ENCODE measurements at places on chromosomes 6 and 20. TPM values are rescaled to one million over a fixed set of nuclear protein-coding genes. Genes with fewer than 3 reads are reported as not detected.
A peak's percentile ranks its signal among the peaks of the same experiment; 100 is the strongest.

SLC35D3 gene
- not detected for total RNA-seq

DPPA5 gene
- not detected for total RNA-seq

SLC22A2 gene
- not detected for total RNA-seq

BTN1A1 gene
- not detected for total RNA-seq

TTLL9 gene
- total RNA-seq = 1.3 TPM

MAP7 gene
- total RNA-seq = 24.5 TPM

GRCh38 chr6:150685860-150686259, 86.2 kb downstream of the PLEKHG1 start:
- peaks cover 37% of the 10 kb centered on the region for H3K4me1 ChIP-seq
- H3K4me3 ChIP-seq = no peak overlapping the region
- no peaks in the 10 kb centered on the region for H3K27me3 ChIP-seq
- H3K27ac ChIP-seq = no peak overlapping the region
- H3K36me3 ChIP-seq = no peaks in the 10 kb centered on the region

DNA sequence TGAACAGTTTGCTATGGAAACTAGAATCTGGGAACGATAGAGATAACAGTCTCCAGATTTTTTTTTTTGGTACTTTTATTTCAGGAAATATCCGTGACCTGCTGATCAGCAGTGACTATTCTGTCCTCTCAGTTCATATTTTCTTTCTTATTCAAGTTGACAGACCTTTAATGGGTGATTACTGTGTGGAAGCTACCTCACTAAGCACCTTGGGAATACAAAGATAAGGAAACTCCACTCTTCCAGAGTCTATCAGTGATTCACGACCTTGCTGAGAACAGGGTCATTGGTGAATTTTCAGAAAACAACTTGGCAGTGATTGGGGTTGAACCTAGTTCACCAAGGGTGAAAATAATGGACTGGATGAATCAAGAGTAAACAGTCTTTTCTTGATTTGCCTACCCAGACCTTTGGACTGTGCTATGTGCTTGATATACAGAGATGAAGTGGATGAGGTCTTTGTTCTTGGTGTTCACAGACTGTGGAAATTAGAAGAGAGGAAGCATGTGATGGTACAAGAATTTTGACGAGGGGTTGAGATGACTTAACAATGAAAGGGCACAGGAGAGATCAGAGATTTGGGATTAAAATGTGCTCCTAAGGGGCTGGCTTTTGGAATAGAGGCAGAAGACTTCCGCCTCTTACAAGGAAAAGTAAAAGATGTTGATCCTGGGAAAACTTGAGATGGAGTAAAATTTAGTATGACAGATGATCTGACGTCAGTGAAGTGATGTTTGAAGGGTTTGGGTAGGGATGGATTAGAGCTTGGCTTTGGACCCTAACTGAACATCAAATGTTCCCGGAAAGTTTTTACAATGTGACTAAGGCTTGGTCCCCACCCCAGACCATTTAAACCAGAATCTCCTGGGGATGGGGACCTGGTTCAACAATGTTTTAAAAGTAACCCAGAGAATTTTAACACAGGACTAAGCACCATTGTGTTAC, 1.2 kb downstream of the KAT14 start:
- H3K36me3 ChIP-seq = peaks cover 9% of the 10 kb centered on the region
- no peak overlapping the region for H3K27ac ChIP-seq
- peak overlapping the region; percentile 91 for H3K4me3 ChIP-seq
- no peaks in the 10 kb centered on the region for H3K27me3 ChIP-seq
- peaks cover 15% of the 10 kb centered on the region for H3K4me1 ChIP-seq
- no peak for DNase-seq

GRCh38 chr6:129711271-129711631, 1.3 kb upstream of the ARHGAP18 start:
- DNase-seq = no peak
- no peaks in the 10 kb centered on the region for H3K36me3 ChIP-seq
- no peaks in the 10 kb centered on the region for H3K27me3 ChIP-seq
- peaks cover 24% of the 10 kb centered on the region for H3K4me1 ChIP-seq

GRCh38 chr6:104896914-104897313, 37.2 kb upstream of the HACE1 start:
- no peak overlapping the region for H3K27ac ChIP-seq
- H3K36me3 ChIP-seq = no peaks in the 10 kb centered on the region
- H3K4me3 ChIP-seq = no peak overlapping the region
- DNase-seq = no peak

DNA sequence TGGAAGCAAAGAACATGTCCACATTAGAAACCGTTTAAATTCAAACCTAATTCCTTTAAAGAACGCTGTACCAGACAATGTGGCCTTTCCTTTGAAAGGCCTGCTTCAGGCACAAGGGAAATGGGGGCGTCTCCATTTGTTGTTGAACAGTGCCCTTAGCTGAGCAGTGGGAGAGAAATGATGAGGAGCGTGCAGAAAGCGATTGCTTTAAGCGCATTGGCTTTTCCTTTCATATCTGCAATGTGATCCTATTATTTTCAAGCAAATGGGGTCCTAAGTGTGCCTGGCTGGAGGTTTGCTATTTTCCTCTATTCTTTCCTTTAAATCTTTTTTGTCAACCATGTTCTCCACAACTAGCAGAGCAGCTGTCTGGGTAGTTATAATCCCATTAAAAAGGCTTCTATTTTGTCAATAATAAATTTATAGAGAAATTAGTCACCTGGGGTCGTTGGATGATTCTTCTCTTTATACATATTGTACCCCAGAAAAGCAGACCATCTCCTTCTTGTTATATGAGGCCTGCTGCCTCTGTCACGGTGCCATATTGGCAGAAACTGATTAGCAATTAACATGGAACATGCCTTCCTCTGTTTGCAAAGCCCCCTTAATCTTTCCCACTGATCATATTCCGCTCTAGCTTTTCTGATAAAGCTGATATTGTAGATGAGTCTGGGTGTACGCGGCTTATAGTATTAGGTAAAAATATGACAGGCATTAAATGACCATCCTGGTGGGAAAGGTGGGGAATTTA, 151.1 kb upstream of the JAG1 start:
- H3K36me3 ChIP-seq = no peaks in the 10 kb centered on the region
- H3K4me3 ChIP-seq = no peak overlapping the region
- DNase-seq = no peak
- H3K27me3 ChIP-seq = no peaks in the 10 kb centered on the region

DNA sequence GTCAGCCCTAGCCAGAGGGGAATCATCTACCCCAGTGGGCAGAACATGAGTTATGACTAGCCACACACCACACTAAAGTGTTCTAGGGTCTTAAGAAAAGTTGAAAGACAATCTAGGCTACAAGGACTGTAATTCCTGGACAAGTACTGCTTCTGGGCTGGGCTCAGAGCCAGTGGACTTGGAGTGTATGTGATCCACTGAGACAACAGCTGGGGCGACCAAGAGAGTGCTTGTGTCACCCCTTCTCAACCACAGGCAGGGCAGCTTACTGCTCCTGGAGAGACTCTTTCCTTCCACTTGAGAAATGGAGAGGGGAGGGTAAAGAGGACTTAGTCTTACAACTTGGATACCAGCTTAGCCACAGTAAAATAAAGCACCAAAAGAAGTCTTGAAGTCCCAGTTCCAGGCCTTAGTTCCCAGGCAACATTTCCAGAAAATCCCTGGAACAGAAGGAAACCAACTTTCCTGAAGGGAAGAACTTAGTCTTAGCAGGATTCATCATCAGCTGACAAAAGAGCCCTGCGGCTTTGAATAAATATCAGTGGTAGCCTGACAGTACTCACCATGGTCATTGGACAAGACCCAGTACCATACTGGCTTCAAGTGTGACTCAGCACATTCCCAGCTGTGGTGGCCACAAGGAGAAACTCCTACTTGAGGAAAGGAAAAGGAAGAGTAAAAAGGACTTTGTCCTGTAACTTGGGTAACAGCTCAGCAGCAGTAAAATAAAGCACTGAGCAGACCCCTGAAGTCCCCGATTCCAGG, 355.1 kb upstream of the ADGRB3 start:
- H3K4me3 ChIP-seq = no peak overlapping the region
- DNase-seq = no peak
- no peak overlapping the region for H3K27ac ChIP-seq
- no peaks in the 10 kb centered on the region for H3K4me1 ChIP-seq

DNA sequence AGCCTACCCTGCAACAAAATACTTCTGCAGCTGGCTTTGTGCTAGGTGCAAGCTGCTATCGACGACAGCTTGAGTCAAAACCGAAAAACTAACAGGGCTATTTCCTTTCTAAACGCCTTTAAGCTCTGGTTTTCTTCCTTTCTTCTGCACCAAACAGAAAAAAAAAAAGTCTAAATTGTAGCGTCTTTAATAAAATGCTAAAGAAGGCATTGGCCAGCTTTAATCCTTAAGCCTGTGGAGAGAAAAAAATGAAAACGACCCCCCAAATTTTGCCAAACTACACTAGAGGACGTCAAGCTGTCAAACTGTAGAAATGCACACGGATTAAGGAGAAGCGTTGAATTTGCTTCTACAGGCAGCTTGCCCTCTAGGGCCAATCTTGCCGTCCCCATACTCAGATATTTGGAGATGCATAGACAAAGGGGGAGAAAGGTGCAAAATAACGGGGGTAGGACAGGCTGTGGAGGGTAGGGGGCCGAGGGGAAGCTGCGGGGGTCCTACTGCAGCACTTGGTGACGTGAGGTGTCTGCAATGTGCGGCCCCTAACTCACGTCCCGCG, 1.4 kb upstream of the NRN1 start:
- no peak for DNase-seq
- H3K4me3 ChIP-seq = peak overlapping the region; percentile 21
- H3K36me3 ChIP-seq = no peaks in the 10 kb centered on the region
- H3K4me1 ChIP-seq = peaks cover 16% of the 10 kb centered on the region

DNA sequence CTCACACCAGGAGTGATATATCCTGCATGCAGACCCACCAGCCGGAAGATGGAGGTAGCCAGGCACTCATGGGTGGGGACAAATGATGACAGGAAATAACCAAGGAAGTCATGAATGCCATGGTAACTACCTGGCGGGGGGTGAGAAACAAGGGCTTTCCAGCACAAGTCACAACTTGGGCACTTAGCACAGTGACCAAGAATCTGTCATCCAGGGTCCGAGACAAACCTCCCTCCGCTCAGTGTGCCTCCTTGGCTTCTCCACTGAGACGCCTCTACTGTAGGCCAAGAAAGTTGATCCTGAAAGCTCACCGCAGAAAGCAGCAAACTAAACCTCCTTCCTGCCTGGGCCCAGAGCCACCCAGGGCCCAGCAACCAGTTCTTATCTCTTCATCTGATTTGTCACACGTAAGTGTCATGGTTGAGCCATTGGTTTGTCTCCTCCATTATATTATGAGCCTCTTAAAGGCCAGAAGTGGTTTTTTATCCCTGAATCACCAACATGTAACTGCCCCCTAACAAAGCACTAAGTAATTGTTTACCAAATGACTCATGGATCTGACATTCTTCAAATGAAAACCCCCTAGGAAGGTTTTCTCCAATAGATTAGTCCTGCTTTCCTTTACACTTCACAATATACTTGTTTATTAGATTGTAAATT, 84.3 kb upstream of the TAB2 start:
- H3K36me3 ChIP-seq = no peaks in the 10 kb centered on the region
- H3K27me3 ChIP-seq = no peaks in the 10 kb centered on the region
- H3K27ac ChIP-seq = no peak overlapping the region
- no peaks in the 10 kb centered on the region for H3K4me1 ChIP-seq
- no peak overlapping the region for H3K4me3 ChIP-seq

DNA sequence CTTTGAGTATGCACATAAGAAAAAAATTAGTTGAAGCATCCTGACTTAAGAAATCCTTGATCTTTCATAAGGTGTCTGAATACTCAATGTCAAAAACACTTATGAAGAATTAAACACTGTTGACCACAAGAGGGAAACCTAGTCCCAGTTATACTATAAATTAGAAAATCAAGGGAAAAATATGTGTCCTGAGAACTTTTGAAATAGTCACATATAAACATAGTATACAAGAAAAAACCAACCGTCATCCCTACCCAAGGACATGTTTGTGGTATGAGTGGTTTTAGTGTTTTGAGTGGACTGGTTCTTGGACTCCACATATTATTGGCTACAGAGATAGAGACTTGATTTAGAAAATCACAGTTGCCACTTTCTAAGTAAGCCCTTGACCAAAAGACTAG, 7.6 kb upstream of the HLA-DRA start:
- no peak for DNase-seq
- no peak overlapping the region for H3K27ac ChIP-seq
- no peaks in the 10 kb centered on the region for H3K27me3 ChIP-seq
- H3K36me3 ChIP-seq = no peaks in the 10 kb centered on the region
- H3K4me3 ChIP-seq = no peak overlapping the region
- no peaks in the 10 kb centered on the region for H3K4me1 ChIP-seq

GRCh38 chr6:83308833-83309232, 115.7 kb downstream of the RWDD2A start:
- no peak overlapping the region for H3K4me3 ChIP-seq
- no peaks in the 10 kb centered on the region for H3K27me3 ChIP-seq
- no peak overlapping the region for H3K27ac ChIP-seq

GRCh38 chr6:134287859-134288537, 29.9 kb downstream of the SGK1 start:
- H3K4me3 ChIP-seq = no peak overlapping the region
- H3K36me3 ChIP-seq = no peaks in the 10 kb centered on the region
- DNase-seq = no peak
- H3K27me3 ChIP-seq = no peaks in the 10 kb centered on the region

GRCh38 chr20:48787861-48788375, 39.9 kb downstream of the PREX1 start:
- no peaks in the 10 kb centered on the region for H3K27me3 ChIP-seq
- no peak for DNase-seq
- peaks cover 22% of the 10 kb centered on the region for H3K4me1 ChIP-seq

DNA sequence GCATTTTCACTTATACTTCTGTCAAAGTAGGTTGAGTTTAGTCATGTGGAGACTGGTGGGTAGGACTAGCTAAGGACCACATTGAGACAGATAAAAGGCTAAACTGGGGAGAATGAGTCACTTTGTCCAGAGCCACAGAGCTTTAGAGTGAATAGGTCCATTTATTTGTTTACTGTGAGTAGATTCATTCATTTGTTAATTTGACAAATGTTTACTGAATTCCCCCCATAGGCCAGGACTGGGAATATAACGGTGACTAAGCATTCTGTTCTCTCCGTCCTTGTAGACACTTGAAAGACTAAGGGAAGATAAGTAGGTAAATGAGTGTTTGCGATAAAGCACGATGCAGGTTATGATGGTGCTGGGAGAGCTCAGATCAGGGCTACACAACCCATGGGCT, 699.7 kb upstream of the ID4 start:
- peaks cover 3% of the 10 kb centered on the region for H3K4me1 ChIP-seq
- no peaks in the 10 kb centered on the region for H3K27me3 ChIP-seq
- no peak overlapping the region for H3K27ac ChIP-seq
- no peak overlapping the region for H3K4me3 ChIP-seq

All from thyroid gland (tissue), 4 donors.